ENCODE measurements at places on chromosomes 4 and X.

GRCh38 chrX:109774706-109775105 lies 41.6 kb upstream of the ACSL4 start:
- no peak for DNase-seq

DNA sequence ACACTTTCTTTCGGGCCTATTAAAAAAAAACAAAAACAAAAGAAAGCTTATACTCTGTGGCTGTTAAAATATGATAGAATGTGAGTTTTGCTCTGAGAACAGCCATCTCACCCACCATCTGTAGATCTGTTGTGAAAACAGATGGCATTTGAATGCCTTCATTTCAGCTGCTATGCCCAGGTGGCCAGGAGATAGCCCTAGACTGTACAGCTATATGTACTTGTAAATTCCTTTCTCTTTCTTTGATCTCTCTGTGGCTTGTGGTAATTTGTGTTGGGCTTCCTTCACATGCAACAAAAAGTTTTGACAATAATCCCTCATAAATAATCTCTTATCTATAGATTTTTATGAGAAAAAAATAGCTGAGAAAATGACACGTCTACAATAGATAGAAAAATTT lies 38.1 kb downstream of the PNPLA4 start:
- peak; percentile 8 for DNase-seq

- no peak for DNase-seq
Measured at GRCh38 chr4:15542760-15543159, 73.1 kb downstream of the CC2D2A start.

- DNase-seq, result no peak
Measured at GRCh38 chr4:146110871-146111485, 64.5 kb upstream of the LSM6 start.

GRCh38 chrX:1591863-1592469 lies 562 bp downstream of the AKAP17A start:
- peak; percentile 15 for DNase-seq

- DNase-seq, result no peak
Measured at GRCh38 chrX:110569506-110569905, 210.9 kb downstream of the RTL9 start.

DNA sequence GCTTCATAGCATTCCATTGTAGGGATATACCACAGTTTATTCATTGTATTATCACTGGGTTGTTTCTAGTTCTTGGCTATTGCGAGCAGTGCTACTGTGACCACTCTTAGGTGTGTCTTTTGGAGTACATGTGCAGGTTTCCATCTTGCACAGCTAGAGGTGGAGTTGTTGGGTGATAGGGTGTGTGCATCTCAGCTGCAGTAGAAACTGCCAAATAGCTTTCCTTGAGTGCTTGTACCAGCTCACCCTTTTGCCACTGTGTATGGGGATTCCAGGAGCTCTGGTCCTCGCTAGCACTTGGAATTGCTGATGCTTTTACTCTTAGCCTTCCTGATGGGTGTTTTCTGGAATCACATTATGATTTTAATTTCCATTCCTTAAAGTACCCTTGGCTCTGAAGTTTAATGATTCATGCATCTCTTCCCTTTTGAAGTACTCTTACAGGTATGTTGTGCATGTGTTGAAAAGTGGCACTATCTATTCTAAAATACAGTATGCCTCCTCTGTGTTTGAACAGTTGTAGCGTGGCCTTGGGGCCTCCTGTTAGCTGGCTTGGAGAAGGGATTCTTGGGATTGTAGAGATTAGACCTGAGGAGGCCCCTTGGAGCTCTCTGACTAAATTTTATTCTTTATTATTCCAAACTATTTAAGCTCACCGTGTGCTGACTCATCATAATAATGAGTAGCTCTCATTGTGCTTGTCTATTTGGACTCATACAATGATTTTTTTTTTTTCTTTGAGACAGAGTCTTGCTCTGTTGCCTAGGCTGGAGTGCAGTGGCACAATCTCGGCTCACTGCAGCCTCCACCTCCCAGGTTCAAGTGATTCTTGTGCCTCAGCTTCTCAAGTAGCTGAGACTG lies 38.4 kb downstream of the HTT start:
- no peak for DNase-seq

DNA sequence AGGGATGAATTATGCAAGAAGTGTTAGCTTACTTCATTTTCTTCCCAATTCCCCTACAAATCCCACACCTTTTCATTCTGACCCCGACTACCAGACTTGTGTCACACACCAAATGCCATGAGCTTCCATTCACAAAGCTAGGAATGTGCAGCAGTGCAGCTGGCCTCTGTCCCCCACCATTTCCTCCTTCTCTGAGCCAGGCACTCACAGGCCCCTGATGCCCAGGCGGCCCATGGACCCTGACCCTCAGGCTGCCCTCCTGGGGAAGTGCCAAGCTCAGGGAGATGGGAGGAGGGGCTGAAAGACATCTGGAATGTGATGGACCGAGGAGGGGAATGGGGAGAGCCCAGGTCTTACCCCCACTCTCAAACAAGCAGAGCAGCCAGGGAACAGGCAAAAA lies 67.0 kb upstream of the BCOR start:
- DNase-seq, result no peak

GRCh38 chr4:165514739-165515138 lies 135.9 kb downstream of the CPE start:
- DNase-seq, result no peak

DNA sequence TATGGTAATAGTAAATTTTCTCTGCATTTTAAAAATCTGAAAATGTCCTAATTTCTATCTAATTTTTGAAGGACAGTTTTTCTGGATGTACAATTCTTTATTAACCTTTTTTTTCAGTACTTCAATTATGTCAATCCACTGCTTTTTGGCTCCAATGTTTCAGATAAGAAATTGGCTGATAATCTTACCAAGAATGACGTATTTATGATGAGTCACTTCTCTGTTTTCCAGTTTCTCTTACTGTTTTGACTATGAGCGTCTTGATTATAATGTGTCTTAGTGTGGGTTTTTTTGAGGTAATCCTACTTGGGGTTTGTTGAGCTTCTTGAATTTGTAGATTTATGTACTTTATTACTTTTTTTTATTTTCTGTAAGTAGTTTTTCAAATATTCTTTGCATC lies 47.2 kb downstream of the UGT2B11 start:
- no peak for DNase-seq

GRCh38 chrX:125132274-125132673 lies 187.4 kb upstream of the TEX13C start:
- DNase-seq, result peak; percentile 6

GRCh38 chr4:152643153-152644035 lies 36.4 kb downstream of the TMEM154 start:
- no peak for DNase-seq

DNA sequence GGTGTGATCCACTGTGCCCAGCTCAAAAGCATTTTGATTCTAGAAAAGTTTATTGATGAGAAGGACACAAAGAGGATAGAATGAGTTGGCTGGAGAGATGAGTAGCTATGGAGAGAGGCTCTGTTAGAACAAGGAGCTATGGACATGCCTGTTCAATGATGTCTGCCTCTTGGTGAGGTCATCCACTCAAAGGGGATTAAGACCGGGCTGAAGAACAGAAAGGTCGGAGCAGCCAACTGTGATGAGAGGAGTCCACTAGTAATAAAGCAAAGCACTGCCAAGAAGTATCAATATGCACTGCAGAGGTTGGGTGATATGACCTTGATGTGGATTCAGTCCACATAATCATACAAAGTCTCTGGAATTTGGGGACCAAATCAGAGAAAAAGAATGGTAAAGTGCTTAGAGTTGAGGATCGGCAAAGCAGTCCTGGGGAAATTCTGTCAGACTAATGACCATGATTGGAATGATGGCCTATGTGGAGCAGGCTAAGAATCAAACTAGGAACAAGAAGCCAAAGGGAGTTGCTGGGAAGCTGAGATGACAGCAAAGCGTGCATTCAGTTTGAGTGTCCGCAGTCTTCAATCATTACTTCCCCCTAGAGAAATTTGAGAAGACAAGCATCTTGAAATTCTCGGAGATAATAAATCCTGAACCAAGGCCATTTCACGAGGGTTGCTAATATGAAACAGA lies 55.7 kb upstream of the MMAA start:
- DNase-seq, result no peak

DNA sequence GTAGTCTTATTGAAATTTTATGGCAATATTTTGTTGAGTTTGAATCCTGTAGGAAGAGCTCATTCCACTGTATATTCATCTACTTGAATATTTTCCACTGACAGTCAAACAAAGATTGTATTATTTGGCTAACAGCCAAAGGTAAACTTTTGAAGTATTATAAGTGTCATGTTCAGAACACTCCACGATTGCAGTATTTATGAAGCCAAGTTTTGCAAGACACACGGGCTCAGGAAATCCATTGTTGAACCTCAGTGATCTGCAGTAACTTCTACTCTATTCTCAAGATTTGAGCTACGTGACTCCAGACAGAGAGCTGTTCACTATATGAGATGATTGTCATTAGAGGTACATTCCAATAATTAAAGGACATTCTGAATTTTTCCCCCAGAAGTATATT lies 302.7 kb upstream of the ADGRL3 start:
- no peak for DNase-seq

- no peak for DNase-seq
Measured at GRCh38 chrX:23478056-23478455, 143.4 kb downstream of the PTCHD1 start.

- no peak for DNase-seq
Measured at GRCh38 chr4:180398564-180398963, 1844.6 kb upstream of the TENM3 start.

DNA sequence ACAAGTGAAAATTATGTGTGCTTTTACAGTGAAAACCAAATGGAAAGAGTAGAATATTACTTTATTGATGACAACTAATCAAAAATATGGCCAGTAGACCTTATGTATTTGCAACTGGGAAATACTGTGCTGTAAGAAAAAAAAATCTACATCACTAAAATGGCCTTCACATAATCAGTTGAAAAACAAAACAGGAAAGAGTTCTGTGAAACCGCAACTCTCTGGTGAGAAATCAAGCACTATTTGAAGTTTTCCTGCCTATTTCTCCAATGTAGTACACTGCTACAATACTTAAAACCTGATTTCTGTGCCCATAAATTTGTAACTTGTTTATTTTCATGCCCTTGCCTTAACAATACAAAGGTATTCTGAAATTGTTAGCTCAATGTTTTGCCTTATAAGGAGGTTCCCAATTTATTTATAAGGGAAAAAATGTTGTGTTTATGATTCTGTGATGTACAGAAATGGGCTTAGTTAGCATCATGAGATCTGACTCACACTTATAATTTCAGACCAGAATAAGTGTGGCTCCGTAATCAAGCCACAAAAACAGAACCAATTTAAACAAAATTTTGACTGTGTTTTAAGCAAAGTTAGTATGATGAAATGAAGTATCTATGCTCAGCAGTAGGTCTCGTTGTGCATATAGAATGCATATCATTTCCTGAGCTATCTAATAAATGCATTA lies 147.1 kb downstream of the FAT4 start:
- DNase-seq, result no peak

DNA sequence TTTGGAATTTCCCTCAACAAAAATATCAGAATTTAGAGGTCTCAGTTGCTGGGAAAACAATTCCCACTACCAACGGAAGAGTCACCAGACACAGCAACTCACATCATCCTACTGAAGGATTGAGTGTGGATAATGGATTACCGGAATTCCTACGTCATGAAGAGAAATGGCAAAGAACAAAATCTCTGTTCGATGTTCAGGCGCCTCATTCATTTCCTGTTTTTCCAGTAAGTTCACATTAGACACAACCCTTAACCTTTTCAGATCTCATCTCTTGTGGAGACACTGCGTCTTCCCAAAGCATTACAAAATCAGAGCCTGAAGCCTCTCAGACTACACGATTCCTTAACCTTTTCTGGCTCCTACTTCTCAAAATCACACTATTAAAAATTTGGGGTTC lies 58.5 kb upstream of the CPEB2 start:
- DNase-seq, result no peak

GRCh38 chrX:153032397-153033118 lies 23.7 kb upstream of the PNMA3 start:
- DNase-seq, result peak; percentile 49

- DNase-seq, result no peak
Measured at GRCh38 chr4:173051232-173051631, 117.4 kb upstream of the GALNT7 start.

DNA sequence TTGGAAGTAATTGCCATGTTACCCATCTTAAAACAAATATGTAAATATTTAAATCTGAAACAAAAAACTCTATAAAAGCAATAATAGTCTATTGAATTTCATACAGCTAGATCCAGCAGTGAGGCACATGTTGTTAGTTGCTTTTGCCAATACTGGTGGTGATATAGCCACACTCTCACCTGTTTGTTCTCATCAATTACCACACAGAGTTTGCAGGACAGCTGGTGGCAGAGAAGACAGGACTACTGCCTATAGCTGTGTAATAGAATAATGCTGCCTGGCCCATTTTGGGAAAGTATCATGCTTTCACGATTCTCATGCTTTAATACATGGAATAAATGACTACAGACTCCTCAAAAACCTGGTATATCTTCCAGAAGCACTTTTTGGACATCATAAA lies 3.7 kb upstream of the PRR32 start:
- DNase-seq, result no peak

DNA sequence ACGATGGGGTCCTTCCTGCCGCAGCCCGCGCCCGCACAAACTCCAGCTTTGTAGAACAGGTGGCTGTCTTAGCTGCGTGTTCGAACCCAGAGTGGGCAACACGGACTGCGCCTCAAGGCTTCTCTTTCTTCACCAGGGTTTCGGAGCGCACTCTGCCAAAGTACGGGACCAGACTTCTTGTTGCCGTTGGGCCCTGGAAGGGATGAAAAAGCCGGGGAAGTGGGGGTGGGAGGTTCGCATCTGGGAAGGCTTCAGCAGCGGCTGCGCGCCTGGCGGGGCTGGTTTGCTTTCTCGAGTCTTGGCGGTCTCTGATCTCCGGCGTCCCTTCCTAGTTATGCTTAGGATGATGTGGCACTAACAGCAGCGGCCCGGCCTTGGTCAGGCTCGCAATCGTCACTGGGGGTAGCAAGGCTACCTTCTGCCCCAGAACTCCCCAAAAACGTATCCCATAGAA lies 673 bp downstream of the PARM1 start:
- DNase-seq, result no peak

DNA sequence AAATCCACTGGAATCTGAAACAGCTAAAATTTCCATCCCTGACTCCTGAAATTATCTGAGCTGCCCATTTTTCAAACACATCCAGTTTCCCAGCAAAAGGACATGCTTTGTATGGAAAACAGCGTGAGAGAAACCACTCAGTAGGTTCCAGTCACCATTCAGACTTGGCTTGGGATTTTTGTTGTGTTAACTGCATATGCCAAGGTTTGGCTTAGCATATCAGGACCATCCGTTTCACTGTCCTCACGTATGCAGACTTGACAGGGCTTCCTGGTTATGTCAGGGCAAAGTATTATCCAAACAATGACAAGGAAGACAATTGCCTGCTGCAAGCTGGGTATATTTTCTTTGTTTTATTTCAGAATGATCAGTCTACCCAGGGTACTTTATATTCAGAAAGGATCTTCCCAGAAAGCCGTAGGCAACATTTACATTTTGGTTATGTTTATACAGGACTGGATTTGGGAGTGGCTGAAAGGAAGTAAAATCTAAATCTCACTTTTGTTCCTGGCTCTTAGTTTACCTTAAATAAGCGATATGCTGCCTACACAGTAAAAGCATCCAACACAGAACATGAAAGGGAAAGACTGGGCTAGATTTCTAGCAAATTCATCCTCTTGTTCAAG lies 41.3 kb upstream of the CCKAR start:
- DNase-seq, result no peak
